Fibroblast of lung (primary cell): ENCODE measurements at places on chromosomes 6 and 20. TPM values are rescaled to one million over a fixed set of nuclear protein-coding genes. Genes with fewer than 3 reads are reported as not detected.

Gene OSER1
- 63.2 and 73.2 TPM in 2 replicates for total RNA-seq

Gene CST1
- total RNA-seq = 3.6 TPM in 1 of 2 replicates, not detected in the other

DNA sequence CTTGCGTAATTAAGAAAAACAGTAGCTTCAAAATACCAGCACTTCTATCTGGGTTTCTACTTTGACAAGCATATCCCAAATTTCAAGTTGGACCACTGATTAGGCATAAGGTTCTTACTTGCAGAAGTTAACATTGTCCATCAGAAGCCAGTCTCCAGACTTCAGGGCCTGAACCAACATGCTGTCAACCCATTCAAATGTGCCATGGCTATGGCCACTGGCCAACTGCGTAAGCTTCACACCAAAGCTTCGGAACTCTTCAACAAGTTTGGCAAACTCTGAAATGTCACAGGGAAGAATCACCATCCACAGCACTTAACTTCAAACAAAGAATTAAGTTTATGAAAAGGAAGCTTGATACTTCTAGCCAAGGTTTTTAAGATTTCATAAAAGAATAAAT, 78.0 kb upstream of the LYRM2 start:
- no peaks in the 10 kb centered on the region for H3K27me3 ChIP-seq
- H3K36me3 ChIP-seq = peaks cover 4% of the 10 kb centered on the region
- H3K4me1 ChIP-seq = no peaks in the 10 kb centered on the region
- H3K4me3 ChIP-seq = no peak overlapping the region
- no peak overlapping the region for H3K27ac ChIP-seq
- DNase-seq = no peak

DNA sequence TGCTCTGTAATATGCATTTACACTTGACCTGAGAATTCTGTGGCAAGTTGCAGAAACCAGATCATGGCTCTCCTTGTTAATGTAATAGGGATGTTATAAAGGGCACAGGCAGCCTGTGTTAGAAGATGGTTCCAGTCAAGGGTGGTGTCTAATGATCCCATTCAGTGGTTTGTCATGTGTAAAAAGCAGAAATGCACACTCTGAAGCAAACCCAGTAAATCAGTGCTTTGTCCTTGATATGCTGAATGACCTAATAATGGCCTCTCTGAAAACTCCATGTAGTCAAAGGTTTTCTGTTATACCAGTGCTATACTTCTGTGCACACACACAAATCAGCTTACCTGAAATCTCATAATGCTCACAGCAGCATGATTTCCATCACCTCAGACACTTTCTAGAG, 66.2 kb downstream of the SOBP start:
- no peak for DNase-seq
- no peak overlapping the region for H3K4me3 ChIP-seq
- no peaks in the 10 kb centered on the region for H3K4me1 ChIP-seq
- no peaks in the 10 kb centered on the region for H3K36me3 ChIP-seq
- no peak overlapping the region for H3K27ac ChIP-seq

DNA sequence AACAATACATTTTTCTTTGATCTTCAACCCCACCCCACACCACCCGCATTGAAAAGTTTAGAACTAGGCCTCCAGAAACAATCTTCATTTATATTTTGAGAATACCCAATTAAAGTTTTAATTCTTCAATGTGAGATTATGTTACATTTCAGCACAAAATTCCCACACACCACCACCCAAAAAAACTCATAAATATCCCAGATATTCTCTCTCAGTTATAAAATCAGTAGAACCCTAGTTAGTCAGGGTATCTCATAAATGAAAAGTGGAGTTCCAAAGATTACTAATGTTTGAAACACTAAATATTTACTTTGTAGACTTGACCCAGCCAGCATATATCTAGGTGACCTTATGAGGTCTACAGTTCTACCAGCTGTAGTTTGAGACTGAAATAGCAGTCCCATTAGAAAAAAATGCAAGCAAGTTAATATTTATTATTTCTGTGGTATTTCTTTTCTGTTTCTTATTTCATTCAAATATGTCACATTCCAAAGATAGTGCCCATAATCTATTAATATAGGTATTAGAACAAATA, 371.0 kb downstream of the TENT5A start:
- H3K4me3 ChIP-seq = no peak overlapping the region
- no peaks in the 10 kb centered on the region for H3K27me3 ChIP-seq
- H3K27ac ChIP-seq = no peak overlapping the region
- no peak for DNase-seq
- H3K4me1 ChIP-seq = no peaks in the 10 kb centered on the region
- no peaks in the 10 kb centered on the region for H3K36me3 ChIP-seq

Gene TRIM40
- total RNA-seq = not detected in 2 replicates

Gene CALHM5
- 4.1 and 4.4 TPM in 2 replicates for total RNA-seq

DNA sequence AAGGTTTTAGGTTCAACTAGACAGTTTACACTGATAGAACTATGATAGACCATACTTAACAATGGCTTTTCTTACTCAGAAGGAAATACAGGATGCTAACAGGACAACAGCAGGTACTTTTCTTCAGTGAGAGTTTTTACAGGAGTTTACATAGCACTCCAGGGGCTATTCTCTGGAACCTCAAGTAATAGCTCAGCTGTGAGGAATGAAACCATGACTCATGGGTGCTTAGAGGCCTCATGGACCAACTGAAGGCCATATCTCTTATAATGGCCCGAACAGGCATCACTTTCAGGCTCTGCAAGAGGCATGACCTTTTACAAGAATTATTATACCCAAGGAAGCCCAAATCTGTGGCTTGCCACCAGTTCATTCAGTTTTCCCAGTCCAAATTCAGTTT, 31.8 kb downstream of the TREML1 start:
- peak; percentile 23 for DNase-seq
- H3K36me3 ChIP-seq = no peaks in the 10 kb centered on the region
- H3K27me3 ChIP-seq = no peaks in the 10 kb centered on the region

DNA sequence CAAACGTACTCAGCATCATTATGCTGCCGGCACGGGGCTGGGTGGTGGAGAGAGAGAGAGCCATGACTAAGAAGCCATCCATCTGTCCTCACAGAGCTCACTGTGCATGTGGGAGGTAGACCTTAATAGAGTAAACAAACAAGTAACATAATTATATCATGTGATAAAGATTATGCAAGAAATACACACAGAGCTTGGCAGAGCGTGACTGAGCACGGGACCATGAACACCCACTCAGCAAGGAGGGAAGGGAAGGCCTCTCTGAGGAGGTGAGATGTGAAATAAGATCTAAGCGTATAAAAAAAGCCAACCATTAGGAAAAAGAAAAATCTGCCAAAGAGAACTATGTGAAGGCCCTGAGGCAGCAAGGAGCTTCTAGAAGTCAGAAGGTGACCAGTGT, 207.5 kb downstream of the PTPRT start:
- H3K4me1 ChIP-seq = no peaks in the 10 kb centered on the region
- H3K4me3 ChIP-seq = no peak overlapping the region
- no peaks in the 10 kb centered on the region for H3K36me3 ChIP-seq
- no peak overlapping the region for H3K27ac ChIP-seq

Gene OXT
- total RNA-seq = not detected in 2 replicates

DNA sequence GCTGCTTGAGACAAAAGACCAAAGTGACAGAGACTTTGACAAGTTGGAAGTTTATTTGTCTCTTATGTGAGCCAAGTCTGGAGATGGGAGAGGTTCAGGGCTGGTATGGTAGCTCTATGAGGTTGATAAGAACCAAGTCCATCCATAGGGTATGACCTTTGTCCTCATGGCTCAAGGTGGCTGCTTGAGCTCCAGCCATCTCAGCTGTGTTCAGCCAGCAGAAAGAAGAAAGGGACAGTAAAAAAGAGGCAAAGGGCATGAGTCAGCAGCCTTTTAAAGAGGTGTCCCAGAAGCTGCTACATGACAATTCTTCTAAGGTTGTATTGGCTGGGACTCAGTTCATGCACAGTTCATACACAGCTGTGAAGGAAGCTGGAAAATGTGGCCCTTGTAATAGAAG, 49.0 kb downstream of the CD40 start:
- DNase-seq = no peak
- no peaks in the 10 kb centered on the region for H3K4me1 ChIP-seq
- no peaks in the 10 kb centered on the region for H3K36me3 ChIP-seq
- H3K27ac ChIP-seq = no peak overlapping the region

- peak; percentile 20 for DNase-seq
- no peak overlapping the region for H3K27ac ChIP-seq
- H3K4me3 ChIP-seq = no peak overlapping the region
- peaks cover 7% of the 10 kb centered on the region for H3K36me3 ChIP-seq
- no peaks in the 10 kb centered on the region for H3K27me3 ChIP-seq
Observed at GRCh38 chr20:57399587-57400155, 8.5 kb downstream of the RBM38 start.

GRCh38 chr6:14271789-14272736, 154.5 kb downstream of the CD83 start:
- H3K4me3 ChIP-seq = no peak overlapping the region
- H3K4me1 ChIP-seq = no peaks in the 10 kb centered on the region
- DNase-seq = peak; percentile 89

- H3K36me3 ChIP-seq = no peaks in the 10 kb centered on the region
- no peak for DNase-seq
- H3K4me1 ChIP-seq = no peaks in the 10 kb centered on the region
- H3K4me3 ChIP-seq = no peak overlapping the region
- H3K27ac ChIP-seq = no peak overlapping the region
Observed at GRCh38 chr6:64104051-64104450, 468.4 kb downstream of the PHF3 start.

- H3K27ac ChIP-seq = no peak overlapping the region
- DNase-seq = no peak
- H3K4me3 ChIP-seq = no peak overlapping the region
- no peaks in the 10 kb centered on the region for H3K36me3 ChIP-seq
Observed at GRCh38 chr6:167089243-167090142, 33.4 kb upstream of the CCR6 start.

DNA sequence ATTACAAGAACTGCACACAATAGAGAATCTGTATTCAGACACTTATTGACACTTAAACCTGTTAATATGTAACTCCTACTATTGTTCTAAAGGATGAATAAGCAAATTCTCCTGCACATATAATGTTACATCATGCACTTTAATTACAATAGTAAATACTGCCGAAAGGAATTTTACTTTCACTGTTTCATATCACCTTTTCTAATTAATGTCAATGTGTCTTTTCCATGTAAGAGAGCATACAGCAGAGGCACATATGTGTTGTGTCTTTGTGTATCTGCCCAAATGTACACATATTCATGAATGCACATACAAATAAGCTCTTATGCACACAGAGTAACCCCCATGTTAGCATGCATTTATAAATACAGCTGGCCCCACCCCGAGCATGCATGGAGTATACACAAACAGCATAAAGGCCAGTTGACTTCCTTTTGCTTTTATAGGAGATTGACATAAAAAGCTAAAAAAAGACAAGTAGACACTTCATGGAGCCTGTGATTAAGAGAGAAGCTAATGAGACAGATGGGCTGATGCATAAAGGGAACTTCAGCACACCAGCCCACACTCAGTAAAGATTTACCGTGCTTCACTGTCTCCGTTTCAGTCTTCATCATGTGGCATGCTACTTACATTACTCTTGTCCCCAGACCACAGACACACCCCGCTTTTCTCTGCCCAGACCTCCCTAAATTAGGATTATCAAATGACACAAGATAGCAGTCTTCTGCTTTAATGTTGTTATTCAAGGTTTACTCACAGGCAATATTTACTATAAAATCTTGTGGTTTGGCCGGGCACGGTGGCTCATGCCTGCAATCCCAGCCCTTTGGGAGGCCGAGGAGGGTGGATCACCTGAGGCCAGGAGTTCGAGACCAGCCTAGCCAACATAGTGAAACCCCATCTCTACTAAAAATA, 184.6 kb downstream of the ATXN1 start:
- no peak for DNase-seq
- no peaks in the 10 kb centered on the region for H3K27me3 ChIP-seq
- no peak overlapping the region for H3K27ac ChIP-seq
- no peaks in the 10 kb centered on the region for H3K36me3 ChIP-seq

Gene UBE2C
- 1.0 and 12.9 TPM in 2 replicates for total RNA-seq

DNA sequence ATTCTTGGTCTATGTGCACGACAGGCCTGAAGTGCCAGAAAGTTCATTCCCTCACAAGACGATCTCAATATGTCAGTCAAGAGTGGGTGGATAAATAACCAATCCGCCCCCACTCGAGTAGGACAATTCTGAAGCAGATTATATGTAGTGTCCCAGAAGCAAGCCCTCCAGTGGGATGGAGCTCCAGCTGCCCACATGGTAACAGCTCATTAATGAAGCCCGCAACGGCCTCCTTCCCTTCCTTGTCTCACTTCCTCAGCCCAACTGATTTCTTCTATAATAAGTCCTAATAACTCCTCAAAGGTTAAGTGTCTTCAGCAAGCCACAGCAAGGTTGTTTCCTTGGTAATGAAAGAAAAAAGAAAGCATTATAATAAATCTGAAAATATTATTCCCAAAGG, 82.1 kb upstream of the F13A1 start:
- no peaks in the 10 kb centered on the region for H3K4me1 ChIP-seq
- DNase-seq = no peak
- no peak overlapping the region for H3K27ac ChIP-seq
- H3K36me3 ChIP-seq = no peaks in the 10 kb centered on the region
- no peak overlapping the region for H3K4me3 ChIP-seq
- H3K27me3 ChIP-seq = no peaks in the 10 kb centered on the region

Gene LY6G5B
- 1.3 and 2.0 TPM in 2 replicates for total RNA-seq

DNA sequence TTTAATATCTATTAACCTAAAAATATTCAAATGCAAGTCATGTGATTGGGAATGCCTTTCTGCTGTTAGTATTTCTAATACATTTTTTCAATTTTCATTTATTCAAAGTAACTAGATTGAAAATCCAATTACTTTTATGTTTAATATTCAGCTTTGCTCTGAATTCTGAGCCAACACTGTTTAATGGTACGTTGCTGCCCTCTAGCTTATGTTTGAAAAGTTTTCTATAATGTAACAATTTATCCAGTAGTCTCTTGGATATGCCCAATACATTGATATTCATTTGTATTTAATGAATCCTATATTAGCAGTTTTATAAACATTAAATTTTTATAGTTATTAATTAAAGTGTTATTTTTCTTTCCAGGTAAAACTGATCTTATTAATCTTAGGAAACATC, 47.4 kb downstream of the LGSN start:
- no peaks in the 10 kb centered on the region for H3K4me1 ChIP-seq
- no peak overlapping the region for H3K27ac ChIP-seq
- H3K36me3 ChIP-seq = no peaks in the 10 kb centered on the region

- H3K27ac ChIP-seq = no peak overlapping the region
- H3K4me3 ChIP-seq = no peak overlapping the region
- no peaks in the 10 kb centered on the region for H3K27me3 ChIP-seq
- H3K36me3 ChIP-seq = no peaks in the 10 kb centered on the region
Observed at GRCh38 chr6:148945301-148946021, 198.6 kb downstream of the UST start.

- H3K36me3 ChIP-seq = no peaks in the 10 kb centered on the region
- no peak overlapping the region for H3K4me3 ChIP-seq
Observed at GRCh38 chr20:47950124-47950912, 165.0 kb upstream of the SULF2 start.

Gene IPCEF1
- 0.26 and 0.33 TPM in 2 replicates for total RNA-seq

Gene PAX1
- not detected in 2 replicates for total RNA-seq

- H3K27me3 ChIP-seq = no peaks in the 10 kb centered on the region
- peak overlapping the region; percentile 37 for H3K4me3 ChIP-seq
- H3K4me1 ChIP-seq = peaks cover 23% of the 10 kb centered on the region
- H3K27ac ChIP-seq = peak overlapping the region; percentile 39
- DNase-seq = peak; percentile 93
Observed at GRCh38 chr6:43093436-43094289, 17.5 kb downstream of the PTK7 start.
